ENCODE measurements at places on chromosomes 5 and 9.
A peak's percentile ranks its signal among the peaks of the same experiment; 100 is the strongest.

DNA sequence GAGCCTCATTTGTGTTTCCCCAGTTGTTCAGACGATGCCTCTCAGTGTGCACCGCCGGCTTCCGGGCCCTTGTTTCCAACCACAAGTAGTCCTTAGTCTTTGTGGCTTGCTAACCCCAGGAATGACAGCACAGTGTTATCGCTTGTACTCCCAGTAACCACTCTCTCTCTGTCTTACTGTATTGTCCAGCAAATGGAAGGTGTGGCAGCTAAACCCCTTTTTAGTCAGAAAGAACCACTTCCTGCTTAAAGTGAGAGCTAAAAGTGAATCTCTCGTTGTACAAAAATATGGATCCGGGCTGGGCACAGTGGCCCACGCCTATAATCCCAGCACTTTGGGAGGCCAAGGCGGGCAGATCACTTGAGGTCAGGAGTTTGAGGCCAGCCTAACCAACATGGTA is 61.3 kb downstream of the ENC1 start:
- peak; percentile 16 for DNase-seq

DNA sequence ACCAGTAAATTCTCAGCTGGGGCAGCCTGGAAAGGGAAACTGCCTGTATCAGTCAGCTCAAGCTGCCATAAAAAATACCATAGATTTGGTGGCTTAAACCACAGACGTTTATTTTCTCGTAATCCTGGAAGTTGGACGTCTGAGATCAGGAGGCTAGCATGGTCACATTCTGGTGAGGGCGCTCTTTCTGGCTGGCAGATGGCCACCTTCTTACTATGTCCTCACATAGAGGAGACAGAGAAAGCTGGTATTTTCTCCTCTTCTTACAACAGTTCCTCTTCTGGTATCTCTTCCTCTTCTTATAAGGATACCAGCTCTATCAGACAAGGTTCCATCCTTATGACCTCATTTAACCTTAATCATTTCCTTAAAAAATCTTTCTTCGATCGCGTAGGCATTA is 50.5 kb upstream of the RFX3 start:
- no peak for DNase-seq

GRCh38 chr5:343461-344401 is 22.2 kb downstream of the AHRR start:
- no peak for DNase-seq

GRCh38 chr5:100668511-100668910 is 133.3 kb downstream of the FAM174A start:
- no peak for DNase-seq

GRCh38 chr9:121272401-121272948 is 4.5 kb downstream of the GSN start:
- DNase-seq = no peak

All from T-helper 9 cell (primary cell).